GM13977 (cell line): ENCODE measurements at places on chromosomes 7 and 10.

- no peak for DNase-seq
These were observed 50.0 kb downstream of the VCL start for GRCh38 chr10:74047871-74048270.

- DNase-seq, result no peak
These were observed 43.5 kb upstream of the ZMIZ1 start for GRCh38 chr10:79025199-79025832.

DNA sequence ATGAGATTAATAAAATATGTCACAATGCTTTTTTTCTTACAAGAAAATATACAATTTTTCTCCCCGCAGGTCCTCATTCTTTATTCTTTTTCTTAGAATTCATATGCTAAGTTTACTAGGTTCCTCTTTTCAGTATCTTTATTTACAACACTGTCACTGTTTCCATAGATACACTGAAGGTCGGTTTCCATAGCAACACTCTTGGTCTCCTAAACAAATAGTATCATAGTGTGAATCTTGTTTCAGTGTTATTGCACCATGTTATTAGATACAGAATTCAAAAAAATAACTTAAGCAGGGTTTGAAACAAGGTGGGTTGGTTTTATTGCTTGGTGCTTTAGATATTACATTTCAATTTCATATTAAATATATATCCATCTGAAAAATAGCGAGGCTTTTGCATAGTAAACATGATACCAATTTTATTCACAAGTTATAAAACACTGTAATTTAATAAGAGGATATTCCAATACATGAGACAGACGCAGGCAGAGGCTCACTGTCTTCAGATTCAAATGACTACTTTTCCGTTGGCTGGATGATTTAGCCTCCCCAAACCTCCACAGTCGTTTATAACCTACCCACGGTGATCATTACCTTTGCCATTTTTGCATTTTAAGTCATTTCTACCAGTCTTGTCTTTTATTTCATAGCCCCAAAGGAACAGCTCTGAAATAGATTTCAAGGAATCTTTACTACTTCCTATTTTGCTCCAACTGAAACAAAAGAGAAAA is 88.9 kb upstream of the KLF6 start:
- peak; percentile 73 for DNase-seq

- no peak for DNase-seq
These were observed 291.9 kb downstream of the PARD3 start for GRCh38 chr10:34523017-34523767.

- DNase-seq, result no peak
These were observed 2.0 kb downstream of the CUL1 start for GRCh38 chr7:148700661-148701064.

GRCh38 chr10:75531571-75532031 is 100.2 kb downstream of the LRMDA start:
- DNase-seq, result no peak

GRCh38 chr7:93757426-93757825 is 133.1 kb downstream of the TFPI2 start:
- no peak for DNase-seq

DNA sequence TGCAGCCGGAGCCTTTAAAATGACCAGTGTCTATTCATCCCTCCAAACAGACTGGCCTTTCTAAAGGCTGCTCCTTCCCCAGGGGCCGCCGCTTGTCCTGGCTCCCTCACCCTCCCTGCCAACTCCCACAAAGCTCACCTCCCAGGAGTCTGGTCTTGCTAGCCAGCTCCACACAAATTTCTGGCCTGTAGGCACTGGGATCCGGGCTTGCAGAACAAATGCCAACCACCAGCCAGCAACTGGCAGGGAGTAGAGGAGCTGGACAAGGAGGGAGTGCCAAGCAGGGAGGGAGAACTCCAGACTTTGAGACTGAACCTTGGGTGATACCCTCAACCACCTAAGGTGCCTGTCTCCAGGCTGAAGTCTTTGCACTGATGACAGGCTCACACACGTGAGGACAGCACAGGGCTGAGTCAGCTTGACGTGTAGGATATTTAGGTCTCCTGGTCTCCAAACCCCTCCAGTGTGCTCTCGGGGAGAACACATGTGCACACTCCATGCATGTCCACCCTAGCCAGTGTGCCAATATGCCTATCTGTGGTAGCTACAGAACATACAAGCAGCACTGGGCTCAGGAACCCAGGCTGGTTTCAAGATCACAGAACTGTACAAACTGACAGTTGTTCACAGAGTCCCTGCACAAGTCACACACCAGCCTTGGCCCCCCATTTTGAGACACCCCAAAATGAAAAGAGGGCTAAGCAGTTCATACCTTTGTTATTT is 6.0 kb downstream of the PAX2 start:
- no peak for DNase-seq

DNA sequence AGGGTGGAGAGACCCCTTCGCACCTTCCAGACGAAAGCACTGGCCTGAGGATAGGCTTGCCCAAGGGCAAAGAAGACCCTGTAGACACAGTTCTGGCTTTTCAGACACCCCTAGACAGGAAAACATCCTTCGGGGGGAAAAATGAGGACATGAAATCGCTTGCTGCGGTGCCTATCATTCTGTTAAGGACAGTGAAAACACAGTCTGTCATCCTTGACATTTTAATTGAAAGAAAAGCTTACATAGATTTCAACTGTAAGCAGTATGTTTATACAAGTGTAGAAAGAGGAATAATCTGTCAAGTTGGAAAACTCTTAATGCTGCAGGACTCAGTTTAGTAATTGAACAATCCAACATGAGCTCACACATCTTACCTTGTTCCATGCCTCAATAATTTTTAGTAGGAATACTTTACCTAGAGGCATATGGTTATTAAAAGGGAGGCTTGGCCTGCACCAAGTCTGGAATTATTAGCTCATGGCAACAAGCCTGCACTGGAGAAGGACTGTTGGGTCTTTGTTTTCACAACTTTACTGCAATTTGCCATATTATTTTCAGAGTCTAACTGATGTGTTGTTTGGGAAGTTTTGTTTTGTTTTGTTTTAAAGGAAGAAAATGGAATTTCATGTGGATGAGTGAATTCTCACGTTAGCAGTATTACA is 243.5 kb downstream of the TRIL start:
- no peak for DNase-seq

GRCh38 chr10:131843881-131844284 is 56.9 kb upstream of the PPP2R2D start:
- DNase-seq, result no peak

- no peak for DNase-seq
These were observed 20.0 kb downstream of the ZPBP start for GRCh38 chr7:50073093-50073492.

DNA sequence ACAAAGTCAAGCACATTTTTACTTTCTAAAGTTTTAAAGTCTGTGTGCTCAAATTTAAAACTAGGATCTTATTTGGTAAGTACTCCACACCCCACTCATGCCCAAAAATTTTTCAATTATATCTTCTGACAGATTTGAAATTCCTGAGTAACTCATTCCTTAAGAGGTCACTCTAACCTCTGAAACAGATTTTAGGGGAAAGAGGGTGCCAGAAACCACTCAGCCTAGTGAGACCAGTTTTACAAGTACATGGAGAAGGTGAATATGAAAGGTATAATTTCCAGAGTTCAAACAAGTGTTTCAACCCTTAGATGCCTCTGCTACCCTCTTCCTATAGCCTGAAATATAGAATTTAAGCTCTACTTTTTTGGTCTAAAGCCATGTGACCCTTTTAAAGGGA is 79.2 kb downstream of the C7orf25 start:
- DNase-seq, result no peak

DNA sequence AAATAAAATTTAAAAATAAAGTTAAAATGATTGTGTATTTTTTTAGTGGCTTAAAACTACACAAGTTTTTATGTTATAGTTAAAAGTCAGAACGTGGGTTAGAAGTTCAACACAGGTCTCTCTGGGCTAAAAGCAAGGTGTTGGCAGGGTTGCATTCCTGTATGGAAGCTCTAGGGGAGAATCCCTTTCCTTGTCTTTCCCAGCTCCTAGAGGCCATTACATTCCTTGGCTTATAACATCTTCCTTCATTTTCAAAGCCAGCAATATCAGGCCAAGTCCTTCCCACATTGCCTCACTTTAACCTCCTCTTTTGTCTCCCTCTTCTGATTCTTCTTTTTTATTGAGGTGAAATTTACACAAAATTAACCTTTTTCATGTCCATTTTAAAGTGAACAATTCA is 52.4 kb upstream of the EEPD1 start:
- DNase-seq, result no peak

DNA sequence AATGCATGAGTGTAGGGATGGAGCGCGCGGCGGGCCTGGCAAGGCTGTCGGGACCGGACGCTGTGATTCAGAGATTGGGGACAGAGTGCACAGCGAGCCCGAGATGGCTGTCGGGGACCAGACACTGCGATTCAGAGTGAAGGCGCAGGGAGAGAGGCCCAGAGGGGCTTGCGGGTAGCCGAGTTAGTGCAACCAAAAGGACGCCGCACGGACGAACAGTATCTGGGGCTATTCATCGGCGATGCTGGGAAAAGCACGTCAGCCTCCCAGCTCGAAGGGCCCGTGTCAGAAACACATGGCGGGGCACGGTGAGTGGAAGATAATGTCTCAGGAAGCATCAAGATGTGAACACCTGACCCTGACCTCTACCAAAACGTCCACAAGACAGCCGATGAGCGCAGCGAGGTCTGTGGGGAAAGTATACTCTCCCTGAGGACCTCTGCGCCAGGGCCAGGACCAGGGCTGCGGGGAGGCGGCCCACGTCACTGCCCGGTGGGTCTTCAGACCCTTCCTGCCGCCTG is 215.8 kb downstream of the ZMYND11 start:
- no peak for DNase-seq

GRCh38 chr10:14553448-14553847 is 221.2 kb downstream of the FAM107B start:
- peak; percentile 39 for DNase-seq

GRCh38 chr7:157271991-157272324 is 64.8 kb upstream of the DNAJB6 start:
- peak; percentile 57 for DNase-seq

DNA sequence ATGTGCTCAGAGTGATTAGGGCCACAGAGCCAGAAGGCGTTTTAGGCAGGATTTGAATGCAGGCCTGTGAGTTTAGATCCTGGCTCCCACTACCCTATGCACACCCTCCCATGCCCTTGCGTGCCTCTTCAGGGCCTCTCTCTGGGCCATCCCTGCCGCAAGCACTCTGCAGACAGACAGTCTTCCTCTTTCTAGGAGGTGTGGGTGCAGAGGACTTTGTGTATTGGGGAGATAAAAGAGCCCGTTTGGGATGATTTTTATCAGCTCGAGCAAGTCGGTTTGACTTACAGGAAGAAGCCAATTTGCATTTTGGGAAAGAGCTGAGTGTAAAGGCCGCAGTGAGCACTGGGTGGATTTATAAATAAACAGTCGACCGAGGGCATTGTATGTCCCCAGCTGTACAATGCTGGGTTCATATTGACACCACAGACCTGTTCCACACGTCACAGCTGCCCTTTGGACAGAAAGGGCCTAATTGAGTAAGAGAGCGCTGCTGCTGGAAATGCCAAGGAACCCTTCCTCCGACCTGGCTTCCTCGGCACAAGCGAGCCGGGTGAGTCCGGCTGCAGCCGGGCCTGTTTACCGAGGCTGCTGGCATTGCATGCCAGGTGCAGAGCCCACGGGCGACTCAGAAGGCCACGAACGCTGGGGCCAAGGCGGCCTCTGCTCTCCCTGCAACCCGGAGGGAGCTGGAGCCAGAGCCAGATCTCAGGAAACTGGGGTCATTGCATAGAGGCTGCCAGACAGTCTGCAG is 25.1 kb downstream of the ZMIZ1 start:
- no peak for DNase-seq

DNA sequence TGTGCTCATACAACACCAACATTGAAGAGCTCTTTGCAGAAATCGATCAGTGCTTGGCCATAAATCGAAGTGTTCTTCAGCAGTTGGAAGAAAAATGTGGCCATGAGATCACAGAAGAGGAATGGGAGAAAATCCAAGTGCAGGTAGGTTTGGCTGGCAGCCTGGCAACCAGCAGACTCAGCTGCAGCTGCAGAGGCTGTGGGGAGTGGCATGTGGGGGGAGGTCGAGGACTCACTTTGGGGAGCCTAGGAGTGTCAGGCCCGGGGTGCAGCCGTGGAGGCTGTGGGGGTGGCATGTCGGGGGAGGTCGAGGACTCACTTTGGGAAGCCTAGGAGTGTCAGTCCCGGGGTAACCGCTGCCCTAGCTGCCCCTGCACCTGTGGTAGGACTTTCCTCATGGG is 35.1 kb downstream of the RNF32 start:
- no peak for DNase-seq

- DNase-seq, result no peak
These were observed 167.5 kb upstream of the NAMPT start for GRCh38 chr7:106452031-106452851.

DNA sequence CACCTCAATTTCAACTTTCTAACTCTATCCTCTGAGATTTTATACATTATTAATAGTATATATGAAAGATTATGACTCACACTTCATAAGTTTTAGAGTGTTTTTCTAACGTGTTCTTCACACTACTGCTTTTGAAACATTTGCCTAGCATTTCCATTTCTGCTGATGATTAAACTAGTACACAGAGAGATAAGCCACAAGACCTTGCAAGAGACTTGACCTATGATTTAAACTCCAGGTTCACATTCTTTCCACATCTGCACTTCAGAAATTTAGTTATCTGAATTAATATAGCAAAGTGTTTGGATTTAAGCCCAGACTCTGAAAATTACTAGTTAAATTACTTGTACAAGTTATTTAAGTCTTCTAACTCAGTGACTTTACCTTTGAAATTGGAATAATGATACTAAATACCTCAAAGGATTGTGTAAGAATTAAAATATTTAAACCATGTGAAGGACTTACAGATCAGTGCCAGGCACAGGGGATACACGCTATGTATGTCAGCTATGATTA is 66.6 kb downstream of the PCLO start:
- DNase-seq, result no peak

- no peak for DNase-seq
These were observed 37.7 kb downstream of the CAMK2B start for GRCh38 chr7:44287488-44288380.

DNA sequence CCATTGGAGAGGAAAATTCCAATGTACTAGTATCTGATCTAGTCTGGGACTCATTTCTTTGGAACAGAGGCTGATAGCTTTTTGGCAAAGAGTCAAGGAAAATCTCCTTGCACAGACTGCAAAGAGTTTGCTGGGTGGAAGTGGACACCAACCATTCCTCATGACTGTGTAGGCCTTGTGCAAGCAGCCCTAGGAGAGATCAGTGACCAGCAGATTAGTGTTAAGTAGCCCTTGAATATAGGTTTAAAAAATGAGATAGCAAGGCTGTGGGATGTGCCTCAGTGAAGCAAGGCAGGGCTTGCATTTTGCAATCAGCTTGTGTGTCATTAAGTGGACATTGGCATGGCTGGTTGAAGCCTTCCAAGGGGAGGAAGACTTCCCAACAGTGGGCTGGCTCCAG is 341.6 kb downstream of the PLXNA4 start:
- DNase-seq, result no peak

DNA sequence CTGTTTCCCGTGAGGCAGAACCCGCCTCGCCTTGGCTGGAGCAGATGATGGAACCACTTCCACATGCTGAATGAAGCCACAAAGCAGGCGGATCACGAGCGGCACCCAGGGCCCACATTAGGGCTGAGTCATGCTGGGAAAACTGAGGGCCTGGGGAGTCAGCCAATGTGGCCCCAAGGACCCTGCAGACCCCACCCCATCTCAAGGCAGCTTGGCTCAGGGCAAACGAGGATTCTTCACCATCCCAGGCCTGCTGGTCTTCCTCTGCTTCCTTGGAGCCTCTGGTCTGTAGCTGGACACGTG is 488.0 kb downstream of the DNAJB6 start:
- DNase-seq, result no peak

- DNase-seq, result peak; percentile 79
These were observed 31.0 kb downstream of the AMZ1 start for GRCh38 chr7:2719007-2719406.

GRCh38 chr10:111063471-111063870 is 13.4 kb upstream of the ADRA2A start:
- no peak for DNase-seq
